ENCODE measurements at places on chromosomes 7 and 10.

- peak; percentile 48 for DNase-seq
Observed at GRCh38 chr7:151247611-151248345, 716 bp downstream of the SMARCD3 start.

- peak; percentile 24 for DNase-seq
Observed at GRCh38 chr7:112500619-112501018, 19.8 kb downstream of the LSMEM1 start.

DNA sequence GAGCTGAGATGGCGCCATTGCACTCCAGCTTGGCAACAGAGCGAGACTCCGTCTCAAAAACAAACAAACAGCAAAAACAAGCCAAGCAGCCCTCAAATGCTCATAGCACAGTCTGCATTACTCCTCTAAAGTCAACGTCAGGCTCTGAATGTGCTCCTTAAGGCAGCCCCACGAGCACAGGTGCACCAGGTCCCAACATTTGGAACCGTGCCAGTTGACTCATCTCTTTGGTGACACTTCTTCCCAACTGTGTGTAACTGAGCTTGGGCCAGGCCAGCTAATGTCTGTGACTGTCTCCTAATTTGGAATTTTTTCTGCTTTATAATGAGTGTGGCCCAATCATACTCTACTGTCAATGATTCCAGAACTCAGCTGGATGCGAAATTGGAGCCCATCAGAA, 66.3 kb upstream of the EFCAB10 start:
- peak; percentile 8 for DNase-seq

DNA sequence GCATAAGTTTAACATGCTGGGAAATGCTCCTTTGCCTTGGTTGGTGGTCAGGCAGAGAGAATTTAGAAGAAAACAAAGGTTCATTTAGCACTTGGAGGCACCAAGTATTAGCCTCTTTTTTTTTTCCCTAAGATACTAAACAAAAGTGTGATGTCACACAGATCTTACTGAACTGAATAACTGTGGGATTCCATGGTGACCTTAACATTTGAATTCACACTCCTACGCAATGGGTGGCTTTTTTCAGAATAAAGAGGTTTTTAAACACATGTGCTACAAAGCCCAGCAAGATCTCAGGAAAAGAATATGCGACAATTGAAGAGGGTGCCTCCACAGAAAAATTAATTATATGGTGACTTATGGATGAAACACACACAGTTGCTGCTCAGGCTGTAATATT, 133.4 kb upstream of the ABCB5 start:
- DNase-seq: peak; percentile 9

DNA sequence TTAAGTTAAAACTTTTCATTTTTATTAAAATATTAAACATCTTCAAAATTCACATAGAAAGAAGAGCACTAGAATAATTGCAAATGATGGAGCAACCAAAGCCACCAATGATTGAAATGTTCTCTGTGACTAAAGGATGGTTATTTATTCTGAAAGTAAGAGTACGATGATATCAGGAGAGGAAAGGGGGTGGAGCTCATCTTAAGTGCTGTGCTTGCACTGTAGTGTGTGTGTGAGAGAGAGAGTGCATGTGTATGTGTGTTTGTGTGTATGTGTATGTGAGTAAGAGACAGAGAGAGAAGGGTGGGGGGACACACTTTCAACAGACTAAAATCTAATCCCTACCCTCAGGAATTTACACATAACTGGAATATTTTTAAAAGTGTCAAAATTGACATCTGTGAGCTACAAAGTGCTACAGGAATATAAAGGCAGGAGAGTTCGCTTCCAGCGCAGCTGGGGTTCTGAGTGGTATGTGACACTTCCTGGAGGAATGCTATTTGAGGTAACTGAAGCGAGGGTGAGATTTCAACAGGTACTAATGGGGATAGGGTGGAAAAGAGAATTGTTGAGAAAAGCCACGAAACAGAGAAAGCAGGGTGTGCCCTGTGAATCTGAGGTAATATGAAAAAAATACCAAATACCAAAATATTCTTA, 57.2 kb upstream of the SMNDC1 start:
- DNase-seq: no peak

GRCh38 chr7:66682350-66683093, 53.8 kb downstream of the KCTD7 start:
- DNase-seq: peak; percentile 86

DNA sequence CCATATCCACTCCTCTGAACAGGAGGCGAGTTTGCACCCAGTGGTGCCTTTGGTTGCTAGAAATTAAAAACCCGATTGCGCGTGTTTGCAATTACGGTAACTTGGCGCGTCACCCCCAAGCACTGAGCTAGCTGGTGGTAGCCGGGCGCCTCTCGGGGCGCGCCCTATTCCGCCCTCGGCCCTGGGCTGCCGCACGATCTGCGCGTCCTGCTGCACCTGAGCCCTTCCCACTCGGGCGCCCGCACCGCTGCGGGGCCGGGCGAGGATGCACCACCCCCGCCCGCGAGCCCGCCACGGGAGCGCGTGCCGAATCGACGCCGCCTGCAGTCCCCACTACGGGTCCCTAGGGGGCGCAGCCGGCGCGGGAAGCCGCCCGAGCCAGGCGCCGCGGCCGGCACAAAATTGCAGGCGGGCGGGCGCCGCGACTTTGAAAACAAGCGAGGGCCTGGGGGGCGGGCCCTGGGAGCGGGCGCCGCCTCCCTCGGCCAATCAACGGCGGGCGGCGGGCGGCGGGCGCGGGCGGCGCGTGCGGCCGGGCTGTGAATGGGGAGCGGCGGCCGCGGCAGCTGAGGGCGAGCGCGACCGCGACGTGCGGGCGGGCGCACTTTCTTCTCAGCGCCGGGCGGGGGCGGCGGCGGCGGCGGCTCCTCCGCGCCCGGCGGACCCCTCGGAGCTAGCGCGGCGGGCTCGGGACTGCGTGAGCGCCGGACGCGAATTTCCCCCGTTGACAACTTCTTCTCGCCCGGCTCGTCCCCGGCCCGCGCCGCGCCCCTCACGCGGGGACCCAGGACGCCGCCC, at the start of gene SDK1:
Gene SDK1 (plus strand): TSS at position 602 of the 798 bp plus-strand sequence. CDS start 335 bp downstream, outside the sequence.
- DNase-seq: peak; percentile 84

GRCh38 chr7:90764848-90765570, 168.9 kb downstream of the CDK14 start:
- DNase-seq: no peak

DNA sequence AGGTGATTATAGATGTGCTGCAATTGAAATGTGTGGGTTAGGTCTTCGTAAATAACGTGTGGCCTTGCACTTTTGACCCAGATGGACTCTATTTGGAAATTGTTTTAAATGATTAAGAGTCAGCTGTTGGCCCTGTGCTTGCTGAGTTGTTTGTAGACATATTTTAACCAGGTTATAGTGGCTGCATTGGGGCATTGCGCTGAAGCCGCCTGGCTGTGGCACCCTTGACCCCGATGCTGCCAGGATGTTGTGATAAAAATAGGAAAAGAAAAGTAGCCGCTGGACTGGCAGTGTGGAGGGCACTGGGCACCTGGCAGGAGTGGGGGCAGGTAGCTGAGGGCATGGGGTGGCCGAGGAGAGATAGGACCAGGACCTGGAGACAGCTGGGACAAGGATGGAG, 13.4 kb downstream of the LRRC27 start:
- DNase-seq: no peak

DNA sequence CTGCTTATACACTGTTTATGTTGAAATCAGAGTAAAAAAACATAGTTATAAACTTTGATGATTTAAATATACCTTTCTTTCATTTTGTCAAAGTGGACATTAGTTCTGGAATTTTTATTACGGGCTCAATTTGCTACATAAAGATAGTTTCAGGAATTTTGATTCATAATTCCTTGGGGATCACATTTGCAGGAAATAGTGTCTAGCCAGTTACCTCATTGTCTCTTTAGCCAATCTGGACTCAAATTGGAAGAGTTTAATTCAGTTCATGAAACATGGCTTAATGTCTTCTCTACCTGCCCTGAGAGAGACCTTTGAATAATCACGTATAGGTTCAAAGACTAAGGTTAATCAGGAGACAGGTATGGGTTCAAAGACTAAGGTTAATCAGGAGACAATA, 262.6 kb downstream of the HGF start:
- DNase-seq: no peak

GRCh38 chr10:8151086-8151485, 96.6 kb downstream of the GATA3 start:
- no peak for DNase-seq

GRCh38 chr7:149880638-149881311, 7.0 kb downstream of the ATP6V0E2 start:
- no peak for DNase-seq

DNA sequence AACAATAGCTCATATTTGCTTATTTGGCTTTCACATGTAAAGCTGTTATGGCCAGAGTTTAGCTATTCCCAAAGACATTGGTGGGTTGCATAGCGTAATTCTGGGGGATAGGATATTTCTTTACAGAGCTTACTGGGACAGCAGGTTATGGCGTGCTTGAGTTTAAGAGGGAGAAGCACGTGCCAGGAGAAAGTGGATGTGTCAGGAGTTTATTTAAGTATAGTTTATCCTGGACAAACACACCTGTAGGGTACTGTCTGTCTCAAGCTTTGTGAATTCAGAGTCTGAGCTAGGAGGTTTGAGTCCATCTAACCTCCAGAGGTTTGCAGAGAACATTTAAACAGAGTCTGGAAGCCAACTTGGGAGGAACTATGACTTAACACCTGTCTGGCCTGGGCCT, 21.3 kb downstream of the GBF1 start:
- DNase-seq: no peak

DNA sequence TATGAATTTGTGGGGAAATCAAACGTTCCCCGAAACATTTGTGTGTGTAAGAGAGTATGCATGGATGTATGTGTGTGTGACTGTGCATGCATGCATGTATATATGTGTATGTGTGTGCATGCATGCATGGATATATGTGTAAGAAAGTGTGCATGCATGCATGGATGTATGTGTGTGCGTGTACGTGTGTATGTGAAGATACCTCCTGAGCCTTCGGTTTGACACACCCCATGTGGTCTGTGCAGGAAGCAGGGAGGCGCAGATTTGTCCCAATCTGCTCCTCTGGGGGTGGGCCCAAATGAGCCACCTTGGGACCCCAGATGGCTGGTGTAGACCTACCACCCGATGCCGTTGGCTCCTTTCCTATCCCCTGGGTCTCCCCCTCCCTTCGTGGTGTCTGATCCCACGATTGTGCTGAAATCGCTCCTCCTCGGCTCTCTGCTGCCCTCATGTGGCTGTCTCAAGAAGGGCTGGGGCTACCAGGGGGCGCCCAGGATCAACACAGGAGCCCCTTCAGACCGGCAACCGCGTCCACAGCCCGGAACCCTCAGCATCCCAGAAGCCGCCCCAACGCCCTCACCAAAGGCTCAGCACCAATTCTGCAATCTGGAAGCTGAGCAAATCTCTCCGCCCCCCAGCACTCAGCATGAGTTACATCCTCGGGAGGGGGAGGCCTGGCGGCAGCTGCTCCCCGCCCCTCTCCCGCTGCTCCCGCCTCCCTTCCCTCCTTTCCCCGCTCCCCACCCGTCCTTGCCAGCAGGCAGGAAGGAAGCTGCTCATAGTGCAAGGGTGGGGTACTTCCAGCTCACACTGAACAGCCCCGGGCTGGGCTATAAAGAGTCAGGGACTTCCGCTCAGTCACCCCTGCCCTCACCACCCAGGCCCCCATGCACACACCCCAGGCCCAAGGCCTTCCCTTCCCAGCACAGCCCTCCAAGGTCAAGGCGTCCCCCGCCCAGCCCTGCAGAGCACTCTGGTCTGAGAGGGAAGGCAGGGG, 2.3 kb upstream of the NOS3 start:
- DNase-seq: peak; percentile 43

DNA sequence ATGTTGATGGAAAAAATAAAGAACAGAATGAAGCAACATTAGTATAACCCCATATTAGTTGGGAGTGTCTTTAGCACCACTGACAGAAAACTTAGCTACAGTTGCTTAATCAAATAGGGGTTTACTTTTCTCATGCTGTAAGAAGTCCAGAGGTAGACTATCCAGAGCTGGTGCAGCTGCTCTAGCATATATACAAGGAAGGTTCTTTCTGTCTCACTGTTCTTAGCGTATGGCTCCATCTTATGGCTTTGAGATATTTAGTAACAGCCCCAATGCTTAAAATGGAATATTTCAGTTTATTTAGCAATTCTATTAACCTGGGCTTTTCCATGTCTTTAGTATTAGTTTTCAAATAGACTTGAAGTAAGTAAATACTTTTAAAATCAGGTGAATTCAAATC, 15.2 kb upstream of the WNT2 start:
- DNase-seq: peak; percentile 25

DNA sequence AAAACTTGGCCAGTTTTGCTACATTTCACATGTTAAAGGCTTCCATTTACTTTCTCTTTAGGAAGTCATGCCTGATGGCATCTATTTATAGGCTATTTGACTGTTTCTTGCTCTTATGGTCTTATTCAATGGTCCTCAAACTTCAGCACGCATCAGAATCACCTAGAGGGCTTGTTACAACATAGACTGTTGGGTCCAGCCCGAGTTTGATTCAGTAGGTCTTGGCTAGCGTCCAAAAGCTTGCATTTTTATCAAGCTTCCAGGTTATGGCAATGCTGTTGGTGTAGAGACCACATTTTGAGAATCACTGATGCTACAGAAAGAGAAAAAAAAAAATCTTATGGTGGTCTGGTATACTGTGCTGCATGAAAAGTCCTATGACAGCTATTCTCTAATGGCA, 51.9 kb downstream of the MTPN start:
- DNase-seq: no peak

DNA sequence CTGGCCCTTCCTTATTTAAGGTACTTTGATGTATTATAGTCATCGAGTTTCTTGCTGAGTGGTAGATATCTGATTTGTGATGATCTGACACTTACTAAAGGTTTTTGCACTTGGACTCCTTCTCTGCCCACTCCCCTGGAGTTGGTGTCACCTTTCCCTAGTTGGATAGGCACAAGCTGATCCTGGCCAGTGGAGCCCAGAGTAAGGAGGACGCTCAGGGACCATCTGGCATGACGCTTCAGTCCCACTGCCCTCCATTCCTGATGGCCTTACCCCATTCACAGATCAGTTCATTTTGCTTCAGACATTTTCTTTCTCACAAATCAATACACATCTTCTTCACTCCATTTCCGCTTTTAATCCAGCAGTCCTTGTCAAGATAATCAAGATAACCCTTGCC, 20.1 kb downstream of the ASB15 start:
- no peak for DNase-seq

GRCh38 chr10:31928549-31929260, at the start of gene ARHGAP12:
Gene ARHGAP12 (minus strand): TSS chr10:31928831. CDS start chr10:31908855, 19,976 bp downstream.
- peak; percentile 95 for DNase-seq

DNA sequence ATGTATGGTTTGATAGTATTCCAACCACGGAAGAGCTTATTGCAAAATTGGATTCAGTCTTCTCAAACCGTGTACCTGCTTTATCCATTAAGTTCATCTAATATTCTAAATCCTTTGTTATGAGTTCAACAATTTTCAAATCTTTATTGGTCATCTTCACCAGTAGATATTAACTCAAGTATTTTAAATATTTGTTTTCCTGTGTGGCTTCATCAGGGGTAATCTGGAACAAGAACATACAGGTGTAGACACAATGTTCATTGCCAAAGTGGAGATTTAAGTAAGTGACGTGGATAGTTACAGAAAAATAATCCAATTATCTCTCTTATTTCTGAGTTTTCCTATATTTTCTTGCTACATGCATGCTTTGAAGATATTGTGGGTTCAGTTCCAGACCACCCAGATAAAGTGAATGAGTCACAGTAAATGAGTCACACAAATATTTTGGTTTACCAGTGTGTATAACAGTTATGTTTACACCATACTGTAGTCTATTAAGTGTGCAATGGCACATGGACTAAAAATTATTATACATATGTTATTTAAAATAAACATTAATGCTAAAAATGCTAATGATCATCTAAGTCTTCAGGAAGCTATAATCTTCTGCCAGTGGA, 429.0 kb upstream of the POT1 start:
- DNase-seq: no peak
